Stimulated activated CD4-positive, alpha-beta T cell treated with anti-CD3 and anti-CD28 coated beads, Interleukin-15, amount 100 ng/mL, for 1 hour (primary cell): ENCODE measurements at places on chromosomes 3 and 15.

GRCh38 chr3:28406241-28406640, 57.6 kb upstream of the AZI2 start:
- DNase-seq = no peak

GRCh38 chr3:50862221-50862620, 187.5 kb downstream of the DOCK3 start:
- no peak for DNase-seq

GRCh38 chr15:80635953-80636352, 59.2 kb upstream of the ABHD17C start:
- DNase-seq = no peak

DNA sequence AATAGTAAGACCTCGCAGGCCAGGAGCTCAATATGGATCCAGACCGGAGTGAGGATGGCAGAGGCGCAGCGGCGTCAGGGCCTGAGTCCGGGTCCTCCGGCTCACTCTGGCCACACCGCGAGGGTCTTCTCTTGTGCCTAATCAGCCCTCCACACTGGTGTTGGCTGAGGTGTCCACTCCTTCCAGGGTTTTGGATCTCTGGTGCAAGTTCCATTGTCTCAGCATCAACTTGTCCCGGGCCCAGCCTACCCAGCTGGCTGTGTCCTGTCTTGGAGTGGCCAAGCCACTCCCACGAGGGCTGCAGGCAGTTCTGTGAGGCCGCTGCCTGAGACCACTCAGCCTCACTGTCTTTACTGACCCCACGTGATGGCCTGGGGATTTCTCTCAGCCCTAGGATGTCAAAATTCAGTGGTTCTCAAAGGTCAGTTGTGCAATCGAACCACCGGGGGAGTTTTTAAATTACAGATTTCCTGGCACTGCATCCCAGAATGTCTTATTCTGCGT, 12.6 kb upstream of the GOLGA6L7 start:
- DNase-seq = no peak

- no peak for DNase-seq
These were observed 94.4 kb downstream of the ANKRD28 start for GRCh38 chr3:15703346-15703745.

DNA sequence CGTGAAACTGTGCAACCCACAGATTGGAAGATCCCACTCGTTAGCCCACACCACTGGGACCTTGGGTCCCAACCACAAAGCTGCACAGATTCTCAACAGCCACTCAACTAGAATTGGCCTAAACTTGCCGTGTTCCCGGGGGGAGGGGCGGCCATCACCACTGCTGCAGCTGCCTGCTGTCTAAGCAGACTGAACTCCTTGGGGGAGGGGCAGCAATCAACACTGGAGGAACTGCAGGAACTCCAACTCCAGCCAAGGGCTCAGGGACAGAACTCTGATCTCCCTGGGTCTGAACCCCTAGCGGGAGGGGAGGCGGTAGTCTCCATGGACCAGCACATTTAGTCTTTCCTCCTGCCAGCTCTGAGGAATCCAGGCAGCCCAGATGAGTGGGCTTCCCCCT, 205.9 kb downstream of the RSL24D1 start:
- DNase-seq = no peak

DNA sequence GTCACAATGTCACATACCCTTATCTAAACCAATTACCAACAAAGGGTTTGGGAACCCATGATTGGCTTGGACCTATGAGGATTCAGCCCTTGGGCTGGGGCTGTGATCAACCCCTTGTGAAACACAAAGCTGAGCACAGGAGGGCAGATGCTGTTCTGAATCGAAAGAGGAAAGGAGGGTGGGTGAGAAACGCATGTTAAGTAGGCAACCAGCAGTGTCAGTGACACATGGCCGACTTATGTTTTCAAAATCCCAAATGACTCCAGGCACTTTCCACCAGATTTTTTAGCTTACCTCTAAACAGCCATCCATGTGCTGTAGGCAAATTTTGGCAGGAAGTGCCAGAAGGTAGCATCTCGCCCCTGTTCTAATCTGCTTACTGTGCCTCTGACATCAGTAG, 34.1 kb upstream of the KLHL25 start:
- DNase-seq = no peak

DNA sequence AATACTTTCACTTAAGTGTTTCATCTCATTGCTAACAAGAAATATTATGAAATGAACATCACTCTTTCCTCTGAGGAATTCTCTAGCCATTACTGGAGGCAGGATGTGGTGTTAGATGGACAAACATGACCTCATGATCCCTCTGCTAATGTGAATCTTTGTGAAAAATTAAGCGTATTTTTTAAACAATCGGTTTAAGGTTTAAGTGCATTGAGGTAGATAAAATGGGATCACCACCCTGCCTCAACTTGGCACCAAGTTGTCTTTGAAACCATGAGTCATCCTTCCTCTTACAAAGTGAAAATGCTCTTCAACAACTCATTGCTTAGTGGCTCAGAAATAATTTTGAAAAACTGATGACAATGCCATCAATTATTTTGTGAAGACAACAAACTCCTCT, 76.0 kb upstream of the DCBLD2 start:
- no peak for DNase-seq

DNA sequence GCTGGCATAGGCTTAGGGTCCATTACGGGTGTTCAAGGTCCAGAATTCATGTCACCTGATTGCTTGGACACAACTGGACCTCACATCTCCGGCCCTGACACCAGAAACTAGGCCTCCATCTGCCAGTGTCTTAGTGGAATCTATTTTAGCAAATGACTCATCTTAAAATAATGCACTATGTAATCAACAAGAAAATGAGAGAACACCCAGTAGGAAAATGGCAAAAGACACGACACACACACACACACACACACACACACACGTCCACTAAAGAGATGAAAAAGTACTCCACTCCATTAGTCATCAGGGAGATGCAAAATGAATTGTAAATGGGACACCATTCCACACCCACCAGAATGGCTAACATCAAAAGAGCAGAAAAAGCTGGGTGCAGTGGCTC, 11.2 kb downstream of the APBA2 start:
- DNase-seq = no peak

GRCh38 chr3:113151461-113152031, 59.8 kb upstream of the BOC start:
- no peak for DNase-seq

GRCh38 chr15:46607077-46607476, 972.2 kb downstream of the SQOR start:
- DNase-seq = no peak

GRCh38 chr15:38975282-38975990, 410.8 kb upstream of the RASGRP1 start:
- no peak for DNase-seq

GRCh38 chr3:65914032-65914739, 124.5 kb downstream of the MAGI1 start:
- DNase-seq = no peak

- DNase-seq = no peak
These were observed 13.7 kb downstream of the PDHB start for GRCh38 chr3:58419780-58420507.
